Foreskin keratinocyte (primary cell): ENCODE measurements at places on chromosomes 1 and 21. TPM values are rescaled to one million over a fixed set of nuclear protein-coding genes. Genes with fewer than 3 reads are reported as not detected.

ZMYND12 gene
- 0.46 and 0.54 TPM in 2 replicates for total RNA-seq

ATP6V1G3 gene
- total RNA-seq = not detected in 2 replicates

NBPF4 gene
- total RNA-seq = not detected in 2 replicates

DMBX1 gene
- total RNA-seq = not detected in 2 replicates

RGS8 gene
- total RNA-seq = not detected in 2 replicates

TMEM52 gene
- 0.82 and 1.8 TPM in 2 replicates for total RNA-seq

FCRL4 gene
- not detected in 2 replicates for total RNA-seq

SPRR2F gene
- not detected in 2 replicates for total RNA-seq

TRAPPC10 gene
- total RNA-seq = 24.3 and 27.5 TPM in 2 replicates

PCNX2 gene
- 18.2 and 23.6 TPM in 2 replicates for total RNA-seq

DCST1 gene
- not detected in 2 replicates for total RNA-seq

CHI3L1 gene
- not detected in 2 replicates for total RNA-seq

CACNA1S gene
- not detected in 2 replicates for total RNA-seq

RNF186 gene
- not detected in 2 replicates for total RNA-seq

HSF2BP gene
- total RNA-seq = 2.1 and 4.1 TPM in 2 replicates

CAMK1G gene
- total RNA-seq = not detected in 2 replicates

MMP23B gene
- 1.2 TPM in 1 of 2 replicates, not detected in the other for total RNA-seq

DUSP12 gene
- total RNA-seq = 31.9 and 32.0 TPM in 2 replicates

ZNF687 gene
- total RNA-seq = 14.4 and 17.6 TPM in 2 replicates

SLC6A9 gene
- 8.8 and 15.0 TPM in 2 replicates for total RNA-seq

SIPA1L2 gene
- 1.2 and 1.3 TPM in 2 replicates for total RNA-seq

ATPAF1 gene
- 34.0 and 35.9 TPM in 2 replicates for total RNA-seq

CBR1 gene
- total RNA-seq = 109 and 114 TPM in 2 replicates

USH2A gene
- total RNA-seq = not detected in 2 replicates

FAM72C gene
- total RNA-seq = 2.9 and 6.2 TPM in 2 replicates

DYNLT5 gene
- not detected in 2 replicates for total RNA-seq

FAM72D gene
- 2.7 and 4.8 TPM in 2 replicates for total RNA-seq

VANGL2 gene
- 8.0 and 9.9 TPM in 2 replicates for total RNA-seq

PRAMEF11 gene
- not detected in 2 replicates for total RNA-seq

LMNA gene
- total RNA-seq = 816 and 822 TPM in 2 replicates

CNKSR1 gene
- total RNA-seq = 14.7 and 19.1 TPM in 2 replicates

ANKRD35 gene
- 0.14 and 0.21 TPM in 2 replicates for total RNA-seq

PIP5K1A gene
- 59.0 and 65.8 TPM in 2 replicates for total RNA-seq

JAM2 gene
- not detected in 2 replicates for total RNA-seq

PDIK1L gene
- total RNA-seq = 2.7 TPM in 2 replicates

GJB5 gene
- total RNA-seq = 119 and 146 TPM in 2 replicates

ECM1 gene
- total RNA-seq = 59.5 and 73.1 TPM in 2 replicates

FGR gene
- not detected in 2 replicates for total RNA-seq

NBPF11 gene
- total RNA-seq = 3.9 and 4.3 TPM in 2 replicates

KCNC4 gene
- 1.8 and 1.9 TPM in 2 replicates for total RNA-seq

TNFSF18 gene
- total RNA-seq = 0.31 and 0.39 TPM in 2 replicates

ADAMTS4 gene
- 1.3 and 2.6 TPM in 2 replicates for total RNA-seq

OPTC gene
- not detected in 2 replicates for total RNA-seq

PLPPR5 gene
- total RNA-seq = 0.11 and 0.20 TPM in 2 replicates

KRTAP7-1 gene
- total RNA-seq = not detected in 2 replicates

FAM131C gene
- 0.53 and 0.65 TPM in 2 replicates for total RNA-seq

S100A9 gene
- total RNA-seq = 12.1 and 19.1 TPM in 2 replicates
